ENCODE measurements at places on chromosomes 6 and 20.
A peak's percentile ranks its signal among the peaks of the same experiment; 100 is the strongest.

DNA sequence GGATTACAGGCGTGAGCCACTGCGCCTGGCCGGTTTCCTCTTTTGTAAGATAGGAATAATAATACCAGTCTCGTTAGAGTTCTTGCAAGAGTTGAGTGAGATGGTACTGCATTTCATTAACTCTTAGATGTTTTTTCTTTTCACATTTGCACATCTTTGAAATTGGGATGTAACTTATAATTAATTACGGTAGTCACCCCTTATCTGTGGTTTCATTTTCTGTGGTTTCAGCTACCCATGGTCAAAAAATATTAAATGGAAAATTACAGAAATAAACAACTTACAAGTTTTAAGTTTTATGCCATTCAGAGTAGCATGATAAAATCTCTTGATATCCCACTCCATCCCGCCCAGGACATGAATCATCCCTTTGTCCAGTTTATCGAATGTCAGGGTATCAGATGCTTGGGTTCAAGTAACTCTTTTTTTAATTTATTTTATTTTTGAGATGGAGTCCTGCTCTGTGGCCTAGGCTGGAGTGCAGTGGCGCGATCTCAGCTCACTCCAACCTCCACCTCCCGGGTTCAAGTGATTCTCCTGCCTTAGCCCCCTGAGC, 15.4 kb downstream of the PTK7 start:
- DNase-seq, result no peak

GRCh38 chr6:27238010-27238983, 9.2 kb upstream of the PRSS16 start:
- no peak for DNase-seq

GRCh38 chr6:10999994-11000393, 44.1 kb downstream of the ELOVL2 start:
- peak; percentile 32 for DNase-seq

- no peak for DNase-seq
Observed at GRCh38 chr20:50562262-50562701, 52.1 kb downstream of the PTPN1 start.

DNA sequence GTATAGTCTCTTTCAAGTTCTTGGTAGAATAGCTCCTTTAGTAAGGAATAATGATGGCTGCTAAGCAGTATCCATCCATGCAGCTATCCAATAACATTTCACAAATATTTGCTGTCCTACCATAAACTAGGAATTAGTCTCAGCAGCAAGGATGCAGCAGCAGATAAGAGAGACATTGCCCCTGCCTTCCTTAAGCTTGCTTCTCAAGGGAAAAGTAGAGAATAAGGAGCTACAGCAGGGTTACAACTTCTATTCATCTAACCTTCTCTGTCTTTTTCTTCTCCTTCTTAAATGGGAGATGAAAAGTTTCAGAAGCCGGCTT, 2.4 kb downstream of the IL22RA2 start:
- DNase-seq, result no peak

- DNase-seq, result no peak
Observed at GRCh38 chr6:46961232-46961631, 39.5 kb upstream of the ADGRF5 start.

GRCh38 chr6:57173056-57173885, 1.1 kb downstream of the BAG2 start:
- DNase-seq, result peak; percentile 29

DNA sequence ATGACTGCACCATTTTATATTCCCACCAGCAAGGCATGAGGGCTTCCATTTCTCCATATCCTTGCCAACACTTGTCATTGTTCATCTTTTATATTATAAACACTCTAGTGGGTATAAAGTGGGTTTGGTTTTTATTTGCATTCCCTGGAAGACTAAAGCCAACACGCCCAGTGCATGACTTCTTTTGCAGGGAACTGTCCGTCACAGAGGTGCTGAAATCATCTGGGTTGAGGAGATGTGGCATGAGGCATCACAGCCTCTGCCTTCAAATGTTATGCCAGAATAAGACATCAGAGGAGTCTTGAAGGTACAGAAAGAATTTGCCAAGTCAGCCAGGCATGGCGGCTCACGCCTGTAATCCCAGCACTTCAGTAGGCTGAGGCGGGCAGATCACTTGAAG, 29.9 kb upstream of the FAM210B start:
- DNase-seq, result peak; percentile 16

DNA sequence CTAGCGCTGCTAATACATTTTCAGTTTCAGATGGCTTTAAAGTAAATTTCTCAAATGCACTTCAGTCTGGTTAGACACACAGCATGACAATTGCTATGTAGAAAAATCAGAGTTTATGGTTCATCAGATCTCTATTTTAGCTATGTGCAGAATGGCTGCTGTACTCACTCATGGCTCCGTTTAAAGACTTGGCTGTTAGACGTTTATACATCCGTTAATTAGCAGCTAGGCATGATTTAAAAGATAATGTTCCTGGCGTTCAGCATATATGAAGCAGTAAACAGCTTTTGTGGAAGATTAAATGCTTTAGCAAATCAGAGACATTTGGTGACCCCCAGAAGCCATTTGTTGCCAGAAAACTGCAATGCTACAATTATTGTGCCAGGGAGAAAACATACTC, 350.0 kb upstream of the MANEA start:
- DNase-seq, result no peak

- no peak for DNase-seq
Observed at GRCh38 chr20:44615876-44616603, 33.7 kb downstream of the PKIG start.

DNA sequence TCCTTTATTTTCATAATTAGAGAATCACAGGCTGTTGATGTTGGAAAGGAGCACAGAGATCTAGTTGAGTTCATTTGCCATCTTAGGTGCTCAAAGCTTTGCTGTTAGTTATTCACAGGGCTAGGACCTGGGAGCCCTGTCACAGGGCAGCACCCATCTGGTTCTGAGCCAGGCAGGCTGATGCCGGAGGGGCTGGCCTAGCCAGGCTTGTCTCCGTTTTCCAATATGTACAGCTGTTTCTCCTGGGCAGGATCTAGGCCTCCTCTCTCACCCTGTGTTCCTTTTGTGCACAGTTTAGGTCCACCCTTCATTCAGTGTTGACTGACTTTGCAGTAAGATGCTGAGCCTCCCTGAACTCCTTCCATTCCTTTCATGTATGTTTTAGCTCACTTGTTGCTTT, 33.4 kb downstream of the LRRC1 start:
- DNase-seq, result no peak

- no peak for DNase-seq
Observed at GRCh38 chr6:36742146-36742545, 44.5 kb downstream of the RAB44 start.

- DNase-seq, result peak; percentile 57
Observed at GRCh38 chr20:59334651-59335300, 34.4 kb downstream of the EDN3 start.

DNA sequence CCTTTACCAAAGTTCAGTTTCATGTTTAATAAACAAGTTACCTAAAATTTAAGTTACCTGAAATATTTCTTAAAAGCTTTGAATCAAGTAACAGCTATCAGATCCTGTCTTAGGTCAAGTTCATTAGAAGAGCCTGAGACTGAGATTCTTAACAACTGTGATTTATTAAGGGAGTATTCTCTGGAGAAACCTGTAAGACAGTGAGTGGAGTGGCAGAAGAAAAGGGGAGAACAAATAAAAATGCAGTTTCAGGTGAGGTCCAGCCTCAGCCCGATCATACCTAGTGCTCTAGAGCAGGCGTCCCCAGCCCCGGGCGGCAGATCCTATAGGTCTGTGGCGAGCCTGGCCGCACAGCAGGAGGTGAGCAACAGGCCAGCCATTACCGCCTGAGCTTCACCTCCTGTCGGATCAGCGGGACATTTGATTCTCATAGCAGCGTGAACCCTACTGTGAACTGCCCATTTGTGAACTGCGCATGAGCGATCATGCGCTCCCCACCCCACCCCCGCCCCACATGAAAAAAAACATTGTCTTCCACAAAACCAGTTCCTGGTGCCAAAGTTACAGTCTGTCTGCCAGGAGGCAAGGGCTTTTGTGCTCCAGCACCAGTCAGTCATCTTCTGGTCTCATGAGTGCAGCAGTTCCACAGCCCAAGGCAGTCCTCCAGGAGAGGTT, 59.2 kb upstream of the ADGRB3 start:
- no peak for DNase-seq

GRCh38 chr6:44833248-44833647, 445.7 kb downstream of the CDC5L start:
- DNase-seq, result no peak

Measured in hindlimb muscle (tissue), 1 donor.